ENCODE measurements at places on chromosomes 6 and 20.

DNA sequence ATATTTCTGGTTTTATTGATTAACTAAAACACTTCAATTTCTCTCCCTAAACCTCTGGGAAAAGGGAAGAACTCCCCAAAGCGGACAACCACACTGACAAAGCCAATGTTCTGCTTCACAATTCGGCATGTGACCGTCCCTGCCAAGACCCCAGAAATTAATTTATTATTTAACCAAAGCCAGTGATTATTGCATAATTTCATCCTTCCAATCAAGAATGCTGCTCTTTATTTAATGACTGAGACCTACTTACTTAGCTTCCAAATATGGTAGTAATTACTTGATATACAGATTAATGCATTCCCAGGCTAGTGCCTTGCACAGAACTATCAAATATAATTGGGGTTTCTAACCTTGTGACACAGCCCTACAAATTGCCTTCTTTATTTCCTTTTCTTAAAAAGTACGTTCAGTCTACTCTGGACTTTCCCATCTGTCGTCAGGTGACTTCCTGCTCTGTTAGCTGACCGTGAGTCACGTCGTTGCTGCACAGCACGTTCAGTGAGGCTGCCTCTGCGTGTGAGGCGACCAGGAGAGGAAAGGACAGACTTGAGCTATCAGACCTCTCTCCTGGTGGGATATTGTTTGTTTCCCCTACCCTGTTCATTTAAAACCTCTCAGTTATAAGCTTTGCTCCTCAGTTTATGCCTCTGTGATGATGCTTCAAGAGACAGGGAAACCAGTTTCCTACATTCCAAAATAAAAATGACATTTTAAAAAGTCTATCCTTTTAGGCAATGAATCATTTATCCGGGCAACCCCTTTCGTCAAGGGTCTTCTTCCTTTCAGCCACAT lies 55.7 kb upstream of the TNFAIP3 start:
- DNase-seq: peak; percentile 85

DNA sequence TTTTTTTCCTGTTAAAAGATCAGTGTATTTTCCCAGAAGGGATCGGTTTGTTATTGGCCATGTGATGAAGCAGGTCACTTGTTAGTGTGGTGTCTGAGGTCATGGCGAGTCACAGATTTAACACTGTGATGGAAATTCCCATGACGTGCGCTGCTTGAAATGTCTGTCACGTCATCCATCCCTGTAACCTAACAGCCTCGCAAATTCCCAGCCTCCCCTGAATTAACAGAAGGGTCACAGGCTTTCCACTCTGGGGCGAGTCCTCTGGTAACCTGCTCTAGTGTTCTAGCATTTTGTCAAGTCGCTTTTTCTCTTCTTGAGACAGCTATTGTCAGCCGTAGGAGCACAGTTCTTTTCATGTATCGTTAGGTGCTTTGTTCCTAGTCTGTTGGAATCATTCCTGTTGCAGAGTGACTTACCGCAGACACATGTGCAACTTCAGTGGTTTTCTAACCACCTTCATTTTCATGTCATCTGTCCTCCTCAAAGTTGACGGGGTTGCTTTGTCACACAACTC lies 137.2 kb downstream of the MAP3K4 start:
- DNase-seq: no peak

DNA sequence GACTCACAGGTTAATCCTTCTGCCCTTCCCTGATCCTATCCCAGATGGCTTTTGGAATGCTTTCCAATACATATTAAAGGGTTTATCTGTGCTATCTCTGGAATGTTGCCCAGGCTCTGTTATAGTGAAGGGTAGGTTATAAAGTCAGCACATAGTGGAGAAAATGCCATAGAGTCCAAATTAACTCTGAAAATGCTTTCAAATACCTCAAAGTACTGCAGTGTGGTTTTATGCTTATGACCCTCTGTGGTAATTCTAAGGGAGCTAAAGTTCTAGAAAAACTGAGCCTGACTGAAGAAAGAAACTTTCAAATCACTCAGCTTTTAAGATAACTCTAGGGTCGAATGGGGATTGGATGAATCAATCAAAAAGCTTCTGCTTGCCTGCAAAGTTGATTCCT lies 159.8 kb downstream of the PLCB1 start:
- DNase-seq: no peak

- DNase-seq: no peak
Measured at GRCh38 chr6:4316867-4317400, 181.6 kb upstream of the ECI2 start.

DNA sequence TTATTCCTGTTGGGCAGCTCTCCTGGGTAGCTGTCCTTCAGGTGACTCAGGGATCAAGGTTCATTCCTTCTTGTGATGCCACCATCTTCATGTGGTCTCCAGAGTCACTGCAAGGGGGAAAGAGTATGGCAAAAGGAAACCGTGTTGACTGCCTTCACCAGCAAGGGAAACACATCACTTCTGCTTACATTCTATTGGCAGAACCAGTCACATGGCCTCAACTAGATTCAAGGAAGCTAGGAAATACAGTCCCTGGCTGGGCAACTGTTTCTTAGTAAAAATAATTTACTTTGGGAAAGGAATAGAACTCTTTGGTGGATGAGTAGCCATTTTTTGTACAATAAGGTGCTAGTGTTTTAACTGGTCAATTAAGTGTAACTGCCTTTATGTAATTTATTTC lies 5.3 kb downstream of the ANKRD6 start:
- no peak for DNase-seq
